Skin of body (tissue), 3 donors: ENCODE measurements at places on chromosomes 6 and 20. TPM values are rescaled to one million over a fixed set of nuclear protein-coding genes. Genes with fewer than 3 reads are reported as not detected.

GRCh38 chr6:12911427-12911826, 194.9 kb downstream of the PHACTR1 start:
- DNase-seq: peak; percentile 24

RGS17 gene
- total RNA-seq: 0.69 TPM

BPIFB2 gene
- total RNA-seq: not detected

DNA sequence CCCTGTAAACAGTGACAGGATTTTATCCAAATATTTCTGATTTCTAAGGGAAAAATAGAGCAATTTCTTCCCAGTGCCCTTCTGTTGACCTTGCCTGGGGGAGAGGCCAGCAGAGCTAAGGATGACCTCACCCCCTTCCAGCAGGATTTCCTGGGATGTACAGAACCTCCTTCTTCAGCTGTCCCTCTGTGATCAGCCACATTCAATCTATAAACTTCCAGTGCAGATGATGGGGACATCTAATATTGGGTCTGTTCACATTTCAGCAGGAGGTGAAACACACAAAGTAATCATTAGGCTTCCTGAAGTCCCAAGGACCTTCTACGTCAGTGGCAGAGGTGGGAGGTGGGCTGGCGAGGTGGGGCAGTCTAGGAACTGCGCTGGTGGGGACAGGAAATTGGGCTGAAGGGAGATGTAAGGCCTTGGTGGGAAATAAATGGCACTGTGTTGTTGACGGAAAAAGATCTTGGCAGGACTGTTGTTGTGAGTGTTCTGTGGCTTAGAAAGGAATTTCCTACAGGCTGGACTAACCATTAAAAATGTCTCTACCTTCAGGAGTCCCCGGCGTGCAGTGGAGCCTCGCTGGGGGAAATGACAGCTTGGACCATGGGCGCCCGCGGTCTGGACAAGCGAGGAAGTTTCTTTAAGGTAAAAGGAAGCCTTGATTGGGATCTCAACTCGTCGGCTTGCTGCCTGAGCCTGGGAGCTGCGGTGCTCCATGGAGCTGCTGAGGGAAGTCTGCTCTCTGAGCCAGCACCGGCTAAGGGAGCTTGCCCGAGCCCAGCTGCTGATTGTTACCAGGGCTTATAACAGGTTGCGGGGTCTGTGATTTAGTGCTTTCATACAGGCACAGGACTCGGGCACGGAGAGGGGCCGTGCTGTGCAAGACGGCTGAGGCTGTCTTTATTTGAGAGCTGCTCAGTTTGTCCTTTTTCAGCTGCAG, 127.9 kb upstream of the NAA20 start:
- peak; percentile 44 for DNase-seq

DNA sequence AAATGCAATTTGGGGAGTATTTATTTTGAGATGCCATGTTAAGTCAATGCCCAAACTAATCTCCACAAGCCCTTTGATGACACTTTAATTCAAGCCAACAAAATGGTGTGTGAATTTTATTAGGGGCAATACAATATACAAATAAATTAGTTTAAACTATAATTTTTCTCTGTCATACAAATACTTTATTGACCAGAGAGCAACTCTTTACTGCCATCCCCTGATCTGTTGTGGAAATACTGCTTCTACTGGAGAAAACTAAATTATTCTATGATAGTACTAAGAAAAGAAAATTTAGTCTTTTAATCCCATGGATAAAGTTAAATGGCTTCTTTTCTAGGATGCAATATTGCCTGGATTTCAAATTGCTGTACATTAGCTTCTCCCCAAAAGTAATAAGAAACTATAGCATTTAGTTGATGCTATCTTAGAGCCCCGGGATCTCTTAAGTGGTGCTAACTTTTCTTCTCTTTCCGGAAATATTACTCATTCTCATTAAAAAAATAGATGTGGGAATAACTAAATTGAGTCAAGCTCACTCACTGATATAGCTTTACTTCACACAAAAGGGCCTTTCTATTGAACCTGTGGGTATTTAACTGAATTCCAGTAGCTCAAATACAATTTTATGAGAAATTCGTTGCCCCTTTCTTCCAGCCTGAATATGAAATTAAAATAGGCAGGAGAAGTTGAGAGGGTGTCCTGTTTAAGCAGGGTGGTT, 49.2 kb downstream of the SMPDL3A start:
- DNase-seq: no peak

- no peak for DNase-seq
These were observed 178.5 kb downstream of the FRK start for GRCh38 chr6:115882174-115882573.

- DNase-seq: no peak
These were observed 26.2 kb downstream of the PROKR2 start for GRCh38 chr20:5290596-5290995.

DNAH8 gene
- 0.89 TPM for total RNA-seq

DNA sequence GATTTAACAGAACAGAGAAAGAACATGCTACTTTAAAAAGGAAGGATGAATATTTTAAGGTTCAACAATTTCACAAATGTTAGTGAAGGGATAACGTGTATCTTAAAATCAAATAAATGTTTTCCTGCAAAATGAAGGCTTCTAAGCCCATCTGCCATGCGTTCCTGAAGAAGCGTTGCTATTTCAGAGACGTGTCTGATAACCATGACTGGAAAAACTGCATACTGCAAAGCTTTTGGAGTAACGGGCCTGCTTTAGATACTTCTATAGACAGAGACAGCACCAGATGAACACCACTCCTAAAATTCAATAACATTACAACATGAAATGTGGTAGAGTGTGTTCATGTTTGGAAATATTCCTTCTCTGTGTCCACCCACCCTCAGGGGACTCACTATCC, 126.0 kb downstream of the WDR27 start:
- DNase-seq: no peak

DNA sequence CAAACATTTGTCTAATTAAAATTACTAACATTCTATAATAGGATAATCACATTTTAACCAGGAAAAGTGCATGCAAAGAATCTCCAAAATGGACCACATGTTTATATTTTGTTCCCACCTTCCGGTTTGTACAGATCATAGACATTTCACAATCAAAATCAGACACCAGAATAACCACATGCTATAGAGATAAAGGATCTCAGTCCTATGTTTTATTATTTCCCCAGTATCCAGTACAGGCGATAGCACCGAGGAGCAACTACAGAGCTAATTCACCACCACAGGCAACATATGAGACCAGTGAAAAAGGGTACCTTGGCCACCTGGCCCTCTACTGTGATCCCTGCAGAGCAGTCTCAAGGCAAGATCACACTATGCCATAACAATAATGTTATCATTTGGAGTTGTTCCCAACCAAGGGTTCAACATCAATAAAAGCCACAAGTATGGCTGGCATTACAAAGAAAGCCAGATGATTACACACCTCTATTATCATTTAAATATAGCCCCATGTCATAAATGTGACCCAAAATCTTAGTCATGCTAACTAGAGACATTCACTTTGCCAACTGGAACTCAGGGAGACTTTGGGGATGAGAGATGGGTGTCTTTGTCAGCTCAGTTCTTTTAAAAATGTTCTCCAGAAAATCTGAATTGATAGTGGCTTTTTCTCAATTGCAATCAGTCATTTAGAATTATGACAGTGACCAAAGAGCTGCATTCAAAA, 46.7 kb downstream of the RALGAPA2 start:
- DNase-seq: no peak

DNA sequence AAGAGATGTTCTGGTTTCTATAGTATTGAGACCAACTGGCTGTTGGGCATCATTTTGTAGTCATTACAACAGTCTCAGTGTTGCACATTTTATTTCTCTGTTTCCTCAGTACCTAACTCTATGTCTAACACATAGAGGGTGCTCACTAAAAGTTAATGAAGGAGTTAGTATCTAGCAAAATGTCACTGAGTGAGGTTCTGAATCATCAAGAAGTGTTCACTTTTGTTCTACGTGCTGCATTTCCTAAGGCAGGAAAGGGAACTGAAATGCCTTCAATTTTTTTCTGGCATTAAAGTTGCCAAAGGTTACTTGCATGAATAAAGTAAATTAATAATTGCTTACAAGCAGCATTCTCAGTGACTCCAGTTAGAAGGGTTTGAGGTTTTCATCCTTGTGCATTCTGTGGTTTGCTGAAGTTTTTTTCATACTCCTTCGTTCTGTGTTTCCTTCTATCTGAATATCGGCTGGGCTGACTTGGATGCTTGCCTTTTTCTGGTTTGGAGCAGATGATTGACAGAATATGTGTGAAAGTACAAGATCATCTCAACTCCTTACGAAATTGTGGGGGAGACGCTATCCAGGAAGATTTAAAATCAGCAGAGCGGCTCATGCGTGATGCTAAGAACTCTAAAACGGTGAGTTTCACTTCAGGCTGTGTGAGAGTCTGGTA, 114.5 kb upstream of the SCGN start:
- DNase-seq: no peak

VWA7 gene
- 0.99 TPM for total RNA-seq

DNA sequence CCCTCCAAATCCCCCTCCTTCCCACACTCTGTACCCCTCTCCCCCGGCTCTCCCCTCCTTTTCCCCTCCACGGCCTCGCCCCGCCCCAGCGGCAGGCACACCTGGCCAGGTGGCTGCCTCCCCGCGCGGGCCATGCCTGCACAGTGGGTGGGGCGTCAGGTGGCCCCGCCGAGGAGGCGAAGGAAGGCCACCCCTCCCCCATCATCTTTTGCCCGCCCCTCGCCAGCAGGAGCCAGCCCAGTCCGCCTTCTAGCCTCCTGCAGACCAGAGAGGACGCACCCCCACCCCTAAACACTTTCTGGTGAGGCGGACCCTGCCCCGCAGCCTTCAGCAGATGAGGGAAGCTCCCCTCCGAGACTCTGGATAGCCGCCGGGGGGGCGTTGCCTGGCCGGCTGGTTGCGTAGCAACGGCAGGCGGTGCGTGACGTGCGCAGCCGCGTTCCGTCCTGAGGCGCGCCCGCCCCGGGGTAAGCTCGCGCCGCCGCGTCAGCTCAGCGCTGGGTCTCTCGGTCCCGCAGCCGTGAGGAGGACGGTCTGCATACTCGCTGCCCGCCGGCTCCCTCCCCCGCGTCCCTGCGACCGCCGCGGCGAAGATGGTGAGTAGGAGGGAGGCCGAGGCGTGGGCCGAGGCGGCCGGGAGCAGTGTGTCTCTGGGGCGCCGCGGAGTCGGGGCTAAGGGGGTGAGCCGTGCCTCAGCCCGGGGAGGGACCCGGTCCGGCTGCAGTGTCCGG, at the start of gene DSTN:
Gene DSTN, plus strand, starts transcription at position 460 of the 731 bp plus-strand sequence. Its CDS starts 134 bp downstream, at position 594.
- peak; percentile 88 for DNase-seq

GRCh38 chr6:22664968-22665367, 95.6 kb downstream of the HDGFL1 start:
- no peak for DNase-seq

XKR7 gene
- not detected for total RNA-seq

ZSCAN23 gene
- total RNA-seq: 5.1 TPM

HLA-DQB1 gene
- total RNA-seq: 0.69 TPM
